ENCODE measurements at places on chromosomes 1 and 21. TPM values are rescaled to one million over a fixed set of nuclear protein-coding genes. Genes with fewer than 3 reads are reported as not detected.

The VAV3 gene
- 1.7 TPM for total RNA-seq

The RGL1 gene
- total RNA-seq = 2.1 TPM

The FAM72B gene
- total RNA-seq = 17.7 TPM

The TRIM17 gene
- total RNA-seq = 55.5 TPM

The RPS6KC1 gene
- 16.4 TPM for total RNA-seq

The OR14K1 gene
- total RNA-seq = not detected

The MTX1 gene
- total RNA-seq = 56.1 TPM

The CLEC20A gene
- not detected for total RNA-seq

The ERI3 gene
- 120 TPM for total RNA-seq

The CELA2A gene
- not detected for total RNA-seq

The MPL gene
- total RNA-seq = 0.76 TPM

The ETS2 gene
- total RNA-seq = 20.4 TPM

DNA sequence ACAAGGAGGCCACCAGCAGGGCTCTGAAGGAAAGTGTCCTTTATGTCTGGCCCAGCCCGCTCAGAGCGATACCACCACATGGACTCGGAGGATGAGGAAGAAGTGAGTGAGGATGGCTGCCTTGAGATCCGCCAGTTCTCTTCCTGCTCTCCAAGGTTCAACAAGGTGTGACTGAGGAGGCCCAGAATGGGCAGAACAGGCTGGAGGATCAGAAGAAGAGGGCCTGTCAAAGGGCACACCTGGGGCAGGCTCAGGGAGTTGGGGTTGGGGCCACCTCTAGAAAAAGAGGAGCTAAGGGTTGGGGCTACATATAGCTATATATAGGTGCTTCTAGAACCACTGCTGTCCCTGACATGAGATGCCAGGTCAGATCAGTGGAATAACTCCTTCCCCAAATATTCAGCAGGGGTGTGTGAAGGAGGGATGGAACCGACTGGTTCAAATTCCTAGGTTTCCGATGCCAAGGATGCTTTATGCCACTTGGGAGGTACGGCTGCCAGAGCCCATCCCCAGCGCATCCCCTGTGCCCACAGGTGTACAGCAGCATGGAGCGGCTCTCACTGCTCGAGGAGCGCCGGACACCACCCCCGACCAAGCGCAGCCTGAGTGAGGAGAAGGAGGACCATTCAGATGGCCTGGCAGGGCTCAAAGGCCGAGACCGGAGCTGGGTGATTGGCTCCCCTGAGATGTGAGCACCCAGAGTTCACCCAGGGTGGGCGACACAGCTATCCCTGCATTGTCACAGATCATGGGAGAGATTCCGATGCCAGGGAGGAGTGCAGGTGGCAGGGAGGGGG lies 102.2 kb downstream of the PIK3R3 start:
- no peaks in the 10 kb centered on the region for H3K4me1 ChIP-seq
- DNase-seq = no peak
- no peak overlapping the region for H3K4me3 ChIP-seq
- H3K27me3 ChIP-seq = no peaks in the 10 kb centered on the region
- no peaks in the 10 kb centered on the region for H3K36me3 ChIP-seq
- no peak overlapping the region for H3K27ac ChIP-seq

- H3K27ac ChIP-seq = no peak overlapping the region
- H3K27me3 ChIP-seq = no peaks in the 10 kb centered on the region
- H3K36me3 ChIP-seq = no peaks in the 10 kb centered on the region
- no peak for DNase-seq
These were observed 1.9 kb downstream of the ETV3L start for GRCh38 chr1:157097692-157098091.

GRCh38 chr1:53126495-53126894 lies 15.9 kb downstream of the SLC1A7 start:
- no peaks in the 10 kb centered on the region for H3K27me3 ChIP-seq
- no peaks in the 10 kb centered on the region for H3K36me3 ChIP-seq
- no peak overlapping the region for H3K4me3 ChIP-seq
- DNase-seq = no peak
- no peaks in the 10 kb centered on the region for H3K4me1 ChIP-seq

- no peaks in the 10 kb centered on the region for H3K27me3 ChIP-seq
- DNase-seq = no peak
- no peak overlapping the region for H3K27ac ChIP-seq
- no peak overlapping the region for H3K4me3 ChIP-seq
These were observed 356.2 kb upstream of the TMPRSS15 start for GRCh38 chr21:18759751-18760161.

DNA sequence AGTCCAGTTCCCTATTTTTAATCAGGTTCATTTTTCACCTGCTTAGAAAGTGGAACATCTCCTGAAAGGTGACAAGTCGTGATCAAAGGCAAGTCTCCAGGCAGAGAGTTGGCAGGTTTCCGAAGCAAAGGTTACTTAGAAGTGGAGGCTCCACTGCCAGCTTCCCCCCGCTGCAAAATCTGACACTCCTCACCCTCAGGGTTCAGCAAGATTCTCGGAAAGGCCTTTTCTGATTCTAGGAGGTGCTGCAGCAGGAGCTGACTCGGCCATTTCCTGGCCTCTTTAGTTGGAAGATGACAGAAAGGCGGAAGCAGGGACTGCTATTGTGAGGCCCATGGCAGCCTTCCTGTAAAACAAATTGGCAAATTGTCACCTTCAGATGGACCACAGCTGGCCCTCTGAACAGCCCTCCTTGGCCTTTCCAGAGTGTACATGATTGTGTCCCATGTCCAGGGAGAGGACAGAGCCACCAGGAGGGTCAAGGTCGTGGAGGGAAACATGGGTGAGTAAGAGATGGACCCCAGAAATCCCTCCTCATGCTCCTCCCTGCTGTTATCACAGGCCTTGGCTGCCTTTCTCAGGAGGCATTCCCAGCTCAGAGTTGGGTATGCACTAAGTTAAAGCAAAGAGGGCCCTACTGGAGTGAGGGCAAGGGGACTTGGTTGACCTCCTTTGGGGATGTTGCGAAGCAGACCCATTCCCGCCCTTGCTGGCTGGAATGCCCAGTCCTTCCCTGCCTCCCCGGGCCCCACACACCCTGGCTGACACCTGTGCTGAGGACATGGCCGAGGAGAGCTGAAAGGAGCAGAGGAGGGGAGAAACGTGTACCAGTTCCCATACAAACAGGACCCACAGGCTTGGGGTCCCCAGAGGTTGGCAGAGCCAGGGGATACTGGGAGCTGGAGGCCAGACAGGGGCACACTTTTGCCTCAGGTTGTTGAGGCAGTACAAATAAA lies 115.5 kb upstream of the IRF2BP2 start:
- H3K27ac ChIP-seq = peak overlapping the region; percentile 97
- H3K4me3 ChIP-seq = peak overlapping the region; percentile 34
- H3K36me3 ChIP-seq = no peaks in the 10 kb centered on the region
- DNase-seq = peak; percentile 57

DNA sequence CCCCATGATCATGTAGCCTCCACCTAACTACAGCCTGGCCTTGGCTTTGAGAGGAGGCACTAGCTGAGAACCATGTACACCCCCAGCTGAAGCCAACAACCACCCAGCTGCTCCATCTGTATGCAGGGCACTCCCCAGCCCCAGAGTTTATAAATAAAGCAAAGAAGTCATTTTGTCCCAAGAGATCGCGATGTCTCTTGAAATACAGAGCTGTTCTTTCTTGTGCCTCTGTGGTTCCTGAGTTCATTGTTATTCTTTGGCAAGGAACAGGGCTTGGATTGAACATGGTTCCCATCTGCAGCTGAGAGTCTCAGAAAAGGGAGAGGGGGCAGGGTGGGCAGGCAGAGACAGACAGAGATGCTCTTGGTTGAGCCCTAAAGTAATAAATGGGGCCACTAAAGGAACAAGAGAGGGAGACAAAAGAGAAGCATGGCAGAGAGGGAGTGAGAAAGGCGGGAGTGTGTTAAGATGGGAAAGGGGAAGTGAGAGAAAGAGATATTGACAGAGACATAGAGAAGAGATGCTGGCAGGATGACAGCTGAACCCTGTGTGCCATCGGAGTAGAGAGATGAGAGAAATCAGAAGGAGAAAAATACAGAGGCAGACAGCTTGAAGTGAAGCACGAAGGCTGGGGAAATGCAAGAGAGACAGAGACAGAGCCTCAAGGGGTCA lies 63.3 kb downstream of the TNR start:
- no peak overlapping the region for H3K4me3 ChIP-seq
- no peaks in the 10 kb centered on the region for H3K4me1 ChIP-seq
- no peak overlapping the region for H3K27ac ChIP-seq
- peaks cover 41% of the 10 kb centered on the region for H3K27me3 ChIP-seq
- no peaks in the 10 kb centered on the region for H3K36me3 ChIP-seq

GRCh38 chr1:102107441-102107840 lies 110.7 kb upstream of the OLFM3 start:
- no peak overlapping the region for H3K27ac ChIP-seq
- no peak for DNase-seq
- no peaks in the 10 kb centered on the region for H3K36me3 ChIP-seq
- no peak overlapping the region for H3K4me3 ChIP-seq

DNA sequence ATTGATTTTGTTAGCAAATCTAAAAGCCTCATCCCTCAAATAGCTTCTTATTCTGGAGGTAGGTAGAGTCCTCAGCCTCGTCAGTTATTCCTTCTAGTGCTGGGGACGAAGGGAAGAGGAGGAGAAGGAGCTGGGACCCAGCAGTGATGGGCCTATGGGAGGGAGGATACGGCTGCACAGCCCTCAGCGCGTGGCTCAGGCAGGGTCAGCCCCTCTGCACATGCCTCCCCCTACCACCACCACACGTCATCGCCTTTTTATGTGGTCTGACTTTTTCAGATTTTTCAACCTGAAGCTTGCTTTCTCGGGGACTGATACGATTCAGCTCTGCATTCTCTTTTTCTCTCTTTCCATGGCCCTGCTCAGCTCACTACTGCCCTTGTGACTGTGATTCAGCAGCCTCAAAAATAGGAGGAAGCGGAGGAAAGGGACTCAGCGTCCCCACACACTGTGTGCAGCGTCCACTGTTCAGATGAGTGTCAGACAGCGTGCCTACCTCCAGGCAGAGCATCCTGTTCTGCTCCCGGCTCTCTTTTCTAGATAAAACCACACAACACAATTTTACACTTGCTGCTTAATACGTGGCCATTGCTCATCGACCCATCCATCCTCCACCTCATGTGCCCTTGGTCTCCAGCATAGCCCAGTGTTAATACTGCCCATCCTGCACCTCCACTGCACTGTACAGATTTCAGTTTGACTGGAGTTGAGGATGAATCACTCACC lies 827 bp downstream of the OR2B11 start:
- H3K4me1 ChIP-seq = no peaks in the 10 kb centered on the region
- H3K4me3 ChIP-seq = no peak overlapping the region

DNA sequence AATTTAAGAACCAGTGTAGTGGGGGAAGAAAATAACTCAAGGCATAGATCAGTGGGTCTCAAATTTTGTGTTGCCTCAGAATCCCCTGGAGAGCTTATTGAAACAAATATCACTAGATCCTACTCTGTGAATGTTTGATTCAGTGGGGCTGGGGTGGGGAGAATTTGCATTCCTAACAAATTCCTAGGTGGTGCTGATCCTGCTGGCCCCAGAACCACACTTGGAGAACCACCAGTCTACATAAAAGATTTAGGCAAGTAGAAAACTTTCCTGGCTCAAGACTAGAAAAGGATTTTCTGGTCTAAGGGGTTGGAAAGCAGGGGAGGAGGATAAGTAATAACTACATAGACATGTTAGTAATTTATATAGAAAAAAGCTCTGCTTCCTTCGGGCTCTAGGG lies 34.1 kb upstream of the C1orf21 start:
- H3K36me3 ChIP-seq = no peaks in the 10 kb centered on the region
- H3K4me1 ChIP-seq = no peaks in the 10 kb centered on the region
- no peak for DNase-seq
- no peaks in the 10 kb centered on the region for H3K27me3 ChIP-seq
- no peak overlapping the region for H3K4me3 ChIP-seq
- no peak overlapping the region for H3K27ac ChIP-seq

- no peak for DNase-seq
- peaks cover 14% of the 10 kb centered on the region for H3K4me1 ChIP-seq
- H3K27me3 ChIP-seq = no peaks in the 10 kb centered on the region
- no peak overlapping the region for H3K4me3 ChIP-seq
- no peaks in the 10 kb centered on the region for H3K36me3 ChIP-seq
These were observed 24.7 kb downstream of the KIAA0040 start for GRCh38 chr1:175167861-175168260.

GRCh38 chr21:44780767-44781459 lies 20.7 kb downstream of the UBE2G2 start:
- H3K27me3 ChIP-seq = no peaks in the 10 kb centered on the region
- no peak overlapping the region for H3K4me3 ChIP-seq
- no peaks in the 10 kb centered on the region for H3K4me1 ChIP-seq
- 0 out of 2 replicates have a peak, but pooled peaks cover 10% of the 10 kb centered on the region for H3K36me3 ChIP-seq
- no peak for DNase-seq

GRCh38 chr1:158943059-158943458 lies 11.7 kb downstream of the PYHIN1 start:
- H3K36me3 ChIP-seq = no peaks in the 10 kb centered on the region
- H3K27ac ChIP-seq = no peak overlapping the region
- no peak for DNase-seq
- no peaks in the 10 kb centered on the region for H3K4me1 ChIP-seq

GRCh38 chr1:85822696-85823095 lies 114.5 kb upstream of the ZNHIT6 start:
- H3K27me3 ChIP-seq = no peaks in the 10 kb centered on the region
- H3K36me3 ChIP-seq = no peaks in the 10 kb centered on the region
- peak overlapping the region; percentile 76 for H3K27ac ChIP-seq
- peak; percentile 87 for DNase-seq
- no peak overlapping the region for H3K4me3 ChIP-seq

GRCh38 chr1:2334883-2335534 lies 56.3 kb downstream of the MORN1 start:
- H3K4me1 ChIP-seq = no peaks in the 10 kb centered on the region
- no peak overlapping the region for H3K4me3 ChIP-seq
- H3K36me3 ChIP-seq = no peaks in the 10 kb centered on the region

GRCh38 chr1:41246568-41246967 lies 4.5 kb upstream of the SCMH1 start:
- H3K4me3 ChIP-seq = no peak overlapping the region
- H3K27ac ChIP-seq = no peak overlapping the region
- H3K4me1 ChIP-seq = no peaks in the 10 kb centered on the region
- no peak for DNase-seq
- H3K36me3 ChIP-seq = no peaks in the 10 kb centered on the region

DNA sequence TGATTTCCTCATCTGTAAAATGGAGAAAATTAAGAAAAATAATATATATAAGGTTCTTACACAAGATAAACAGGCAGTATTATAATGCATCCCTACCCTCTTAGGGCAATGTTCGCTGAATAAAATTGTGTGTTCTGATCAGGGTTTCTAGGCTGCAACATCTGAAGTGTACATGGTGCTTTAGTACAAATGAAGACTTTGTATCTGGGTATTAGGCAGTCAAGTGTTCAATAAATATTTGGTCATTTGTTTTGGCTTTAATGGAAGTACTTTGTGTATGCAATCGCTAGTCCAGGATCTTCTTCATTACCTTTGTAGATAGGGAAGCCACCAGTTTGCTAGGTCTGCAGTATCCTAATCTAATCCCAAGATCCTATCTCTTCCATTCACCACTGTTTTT lies 28.1 kb downstream of the DNASE2B start:
- no peaks in the 10 kb centered on the region for H3K27me3 ChIP-seq
- no peak overlapping the region for H3K27ac ChIP-seq
